Posterior vena cava (tissue), 2 donors: ENCODE measurements at places on chromosomes 2 and 18. TPM values are rescaled to one million over a fixed set of nuclear protein-coding genes. Genes with fewer than 3 reads are reported as not detected.
A peak's percentile ranks its signal among the peaks of the same experiment; 100 is the strongest.

Gene PPIL3
- 18.0 TPM for total RNA-seq

- no peak for DNase-seq
Observed at GRCh38 chr2:119352357-119352756, 14.3 kb downstream of the C2orf76 start.

Gene TBR1
- total RNA-seq = not detected

DNA sequence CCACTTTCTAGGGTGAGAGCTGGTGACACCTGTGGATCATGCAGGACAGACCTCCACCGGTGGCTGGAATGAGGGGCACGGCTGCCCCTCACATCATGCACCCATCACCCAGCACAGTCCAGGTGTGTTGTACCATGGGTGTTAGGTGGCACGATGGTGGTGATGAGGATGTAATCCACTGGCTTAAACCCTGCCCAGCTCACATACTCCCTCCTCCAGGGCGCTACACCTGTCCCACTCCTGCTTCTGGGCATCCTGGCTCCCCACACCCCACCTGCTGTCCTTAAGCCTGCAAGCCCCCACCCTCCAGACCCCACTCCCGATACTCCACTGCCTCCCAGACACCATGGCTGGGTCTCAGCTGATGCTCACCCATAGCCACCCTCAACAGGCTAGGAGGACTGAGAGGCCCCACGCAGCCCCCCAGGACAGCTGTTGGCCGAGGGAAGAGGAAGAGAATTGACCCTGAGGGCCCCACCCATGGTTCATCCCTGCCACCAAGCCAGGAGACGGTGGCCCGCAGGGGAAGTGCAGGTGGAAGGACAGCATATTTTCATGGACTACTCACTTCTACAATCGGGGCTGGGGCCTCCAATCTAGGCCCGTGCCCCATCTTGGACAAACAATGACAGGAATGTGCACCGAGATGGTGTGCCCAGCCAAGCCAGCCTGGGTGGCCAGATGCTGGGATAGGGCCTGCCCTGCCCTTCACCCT lies 34.3 kb downstream of the MAL start:
- peak; percentile 30 for DNase-seq

Gene LOXL3
- total RNA-seq = 11.8 TPM

DNA sequence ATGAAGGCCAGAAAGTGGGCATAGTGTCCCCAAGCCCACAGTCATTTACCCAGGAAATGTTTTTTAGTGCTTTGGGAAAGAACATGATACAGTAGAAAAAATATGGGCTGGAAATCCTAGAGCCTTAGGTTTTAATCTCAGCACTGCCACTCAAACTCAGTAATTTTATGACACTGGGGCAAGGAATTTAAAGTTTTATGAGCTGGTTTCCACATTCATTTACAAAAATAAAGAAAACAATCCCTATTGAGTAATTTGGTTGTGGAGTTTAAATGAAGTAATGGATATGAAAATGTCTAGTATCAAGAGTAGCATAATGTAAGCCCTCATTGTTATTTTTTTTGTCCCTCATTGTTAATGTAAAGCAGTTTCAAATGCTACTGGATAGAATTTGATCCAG lies 51.5 kb upstream of the FRZB start:
- no peak for DNase-seq

DNA sequence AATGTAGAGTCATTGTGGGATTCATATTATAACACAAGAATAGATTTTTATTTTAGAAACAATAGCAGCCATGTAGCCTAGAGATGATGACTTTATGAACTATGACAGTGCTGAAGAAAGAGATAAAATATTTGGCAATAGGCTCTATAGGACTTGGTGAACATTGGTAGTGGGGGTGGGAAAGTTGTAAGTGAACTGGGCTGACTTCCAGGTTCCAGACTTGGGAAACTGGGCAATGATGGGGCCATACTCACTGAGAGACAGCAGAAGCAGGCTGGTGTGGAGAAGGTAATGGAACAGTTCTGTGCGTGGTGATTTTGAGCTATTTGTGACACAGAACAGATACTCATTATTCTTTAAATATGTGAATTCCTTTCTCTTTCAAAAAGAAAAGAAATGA lies 470.3 kb upstream of the HNRNPA3 start:
- no peak for DNase-seq

- DNase-seq = peak; percentile 84
Observed at GRCh38 chr2:136116151-136116812, 1.7 kb downstream of the CXCR4 start.

Gene DSG1
- total RNA-seq = not detected

GRCh38 chr2:73037947-73038585 lies 33.4 kb downstream of the SFXN5 start:
- no peak for DNase-seq

GRCh38 chr2:161020437-161020836 lies 139.8 kb upstream of the TANK start:
- DNase-seq = no peak

GRCh38 chr2:98935777-98936352 lies at the start of gene CRACDL:
TSS of gene CRACDL (minus strand) at chr2:98936225. CDS start at chr2:98846800, 89,425 bp downstream.
- no peak for DNase-seq

Gene EPB41L5
- total RNA-seq = 16.1 TPM

Gene LIMS2
- total RNA-seq = 210 TPM

DNA sequence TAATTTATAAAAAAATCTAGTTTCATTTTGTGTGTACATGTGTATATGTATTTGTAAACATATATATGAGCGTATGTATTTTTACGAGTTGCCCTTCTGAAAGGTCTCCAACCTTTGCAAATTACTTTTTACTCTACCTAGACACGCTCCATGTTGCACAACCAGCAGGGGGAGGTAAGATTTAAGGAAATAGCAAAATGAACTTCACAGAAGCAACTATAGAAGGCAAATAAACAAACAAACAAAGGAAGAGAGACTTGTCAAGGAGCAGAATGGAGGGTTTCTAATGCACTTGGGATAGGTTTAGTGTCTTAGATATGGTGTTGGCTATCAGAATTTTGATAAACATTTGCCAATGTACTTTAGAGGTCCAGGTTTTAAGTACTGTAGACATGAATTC lies 820.5 kb upstream of the POU3F3 start:
- DNase-seq = no peak

Gene HOXD13
- not detected for total RNA-seq

Gene FRZB
- 6.9 TPM for total RNA-seq

Gene RNF125
- 3.7 TPM for total RNA-seq

DNA sequence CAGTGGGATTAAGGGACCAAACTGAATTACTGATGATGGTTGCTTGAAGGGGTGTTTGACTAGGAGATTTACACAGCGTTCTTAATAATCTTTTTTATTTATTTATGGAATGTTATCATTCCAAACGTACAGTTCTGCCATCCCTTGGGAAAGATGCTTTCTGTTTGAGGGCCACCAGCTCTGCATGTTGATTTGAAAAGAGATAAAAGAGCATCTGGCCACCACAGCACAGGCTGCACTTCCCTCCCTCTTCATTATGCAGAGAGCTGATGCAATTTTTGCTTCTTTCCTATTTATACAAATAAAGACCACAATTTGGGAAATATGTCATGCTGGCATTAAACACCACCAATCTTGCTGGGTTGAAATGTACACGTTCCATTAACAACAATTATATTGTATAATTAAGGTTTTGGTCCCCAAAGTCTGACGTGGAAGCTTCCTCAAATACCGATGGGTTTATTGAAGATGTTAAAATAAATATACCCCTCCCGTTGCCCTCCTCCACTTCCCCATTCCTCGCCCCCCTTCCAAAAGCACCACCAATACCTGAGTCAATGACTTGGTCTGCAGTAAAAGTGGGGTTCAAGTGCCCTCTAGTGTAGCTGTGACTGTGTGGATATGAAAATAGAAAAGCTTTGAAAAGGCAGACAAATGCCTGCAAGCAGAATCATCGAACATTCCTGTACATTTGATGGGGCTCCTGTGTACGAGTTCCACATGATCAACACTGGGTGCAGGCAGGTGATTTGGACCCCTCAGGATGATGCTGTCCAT lies 211.9 kb downstream of the HRH4 start:
- DNase-seq = no peak

DNA sequence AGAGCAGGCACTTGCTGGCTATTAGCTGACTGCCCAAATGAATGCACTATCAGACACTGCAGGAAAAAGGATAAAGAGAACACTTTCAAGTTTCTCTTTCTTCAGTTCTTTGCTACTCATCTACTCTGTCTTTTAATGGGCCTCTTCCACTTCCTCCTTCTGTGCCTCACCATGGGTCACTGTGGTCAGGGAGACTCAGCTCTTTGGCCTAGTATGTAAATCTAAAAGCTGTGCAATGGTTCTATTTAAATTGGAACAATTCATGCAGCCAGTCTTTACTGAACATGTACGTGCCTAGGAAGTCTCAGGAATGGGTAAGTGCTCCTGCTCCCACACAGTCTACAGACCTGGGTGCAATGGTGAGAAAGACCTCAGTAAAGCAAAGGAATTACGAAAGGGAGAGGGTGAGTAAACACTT lies 79.1 kb upstream of the DNMT3A start:
- DNase-seq = no peak

DNA sequence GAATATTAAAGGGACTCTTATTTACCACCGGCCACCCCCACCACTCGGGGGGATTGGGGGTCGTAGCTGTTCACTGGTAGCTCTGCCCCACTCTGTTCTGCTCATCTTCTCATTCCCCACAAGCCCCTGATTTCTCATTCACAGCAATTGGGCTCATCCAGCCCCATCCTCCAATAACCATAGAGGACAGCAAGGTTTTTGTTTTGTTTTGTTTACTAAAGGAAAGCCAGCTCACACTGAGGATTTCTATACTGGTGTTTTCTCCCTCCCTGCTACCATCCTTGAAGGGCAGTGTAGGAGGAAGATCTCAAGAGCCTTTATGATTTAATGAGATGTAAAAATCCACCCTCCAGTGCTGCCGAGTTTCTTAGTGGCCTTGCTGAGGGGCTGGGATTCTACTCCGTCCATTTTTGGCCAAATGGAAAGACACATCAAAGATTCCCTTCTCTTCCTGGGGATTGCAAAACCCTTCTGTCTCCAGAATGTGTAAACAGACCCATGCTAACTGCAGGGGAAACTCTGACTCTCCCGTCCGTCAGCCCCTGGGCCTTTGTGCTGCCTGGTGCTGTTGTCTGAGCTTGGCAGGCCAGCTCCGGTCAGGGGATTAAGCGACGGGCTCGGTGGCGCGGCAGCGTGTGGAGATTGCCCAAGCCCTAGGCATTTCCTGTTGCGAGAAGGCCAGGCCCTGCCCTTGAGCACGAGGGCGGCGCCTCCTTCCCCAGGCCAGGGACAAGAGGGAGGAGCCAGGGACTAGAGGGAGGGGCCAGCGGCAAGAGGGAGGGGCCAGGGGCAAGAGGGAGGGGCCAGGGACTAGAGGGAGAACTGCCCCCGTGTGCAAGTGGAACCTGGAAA lies 165.0 kb downstream of the ANTXR1 start:
- peak; percentile 99 for DNase-seq

GRCh38 chr18:62389761-62390481 lies 64.8 kb downstream of the TNFRSF11A start:
- no peak for DNase-seq

- no peak for DNase-seq
Observed at GRCh38 chr2:189516546-189516945, 64.0 kb downstream of the SLC40A1 start.

DNA sequence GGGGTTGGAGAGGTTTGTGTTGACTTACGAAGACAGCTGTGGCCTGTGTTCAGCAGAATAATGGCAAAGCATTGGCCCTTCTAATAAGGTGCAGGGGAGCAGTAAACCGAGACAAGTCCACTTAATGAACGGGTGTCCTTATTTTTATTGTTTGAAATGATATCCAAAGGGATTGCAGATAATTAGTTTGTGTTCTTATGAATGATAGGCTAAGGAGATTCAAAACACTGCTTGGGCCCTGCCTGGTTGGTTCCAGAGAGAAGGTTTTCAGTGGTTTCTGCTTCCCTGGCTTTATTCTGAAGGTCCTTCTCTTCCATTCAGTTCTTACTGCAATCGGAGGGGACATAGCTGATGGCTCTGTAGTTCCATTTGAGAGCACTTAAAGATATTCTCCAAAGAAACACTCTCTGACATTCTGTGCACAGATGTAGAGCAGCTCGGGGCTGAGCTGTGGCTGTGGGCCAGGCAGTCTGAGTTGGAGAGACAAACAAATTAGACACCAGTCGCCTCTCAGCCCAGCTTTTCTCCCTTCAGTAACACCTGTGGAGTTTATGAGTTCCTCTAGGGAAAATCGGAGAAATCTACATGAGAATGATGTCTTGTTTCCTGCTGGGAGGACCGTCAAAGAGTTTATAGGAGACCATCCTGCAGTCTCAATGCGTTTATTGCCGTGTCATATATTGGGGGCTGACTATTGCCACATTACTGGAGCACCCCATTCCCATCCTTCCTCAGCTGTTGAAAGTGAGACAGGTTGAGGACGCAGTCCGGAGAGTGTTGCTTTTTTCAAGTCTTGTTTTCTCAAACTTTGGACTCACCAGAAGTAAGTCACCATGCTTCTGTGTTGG lies 6.5 kb downstream of the GREB1 start:
- DNase-seq = no peak

DNA sequence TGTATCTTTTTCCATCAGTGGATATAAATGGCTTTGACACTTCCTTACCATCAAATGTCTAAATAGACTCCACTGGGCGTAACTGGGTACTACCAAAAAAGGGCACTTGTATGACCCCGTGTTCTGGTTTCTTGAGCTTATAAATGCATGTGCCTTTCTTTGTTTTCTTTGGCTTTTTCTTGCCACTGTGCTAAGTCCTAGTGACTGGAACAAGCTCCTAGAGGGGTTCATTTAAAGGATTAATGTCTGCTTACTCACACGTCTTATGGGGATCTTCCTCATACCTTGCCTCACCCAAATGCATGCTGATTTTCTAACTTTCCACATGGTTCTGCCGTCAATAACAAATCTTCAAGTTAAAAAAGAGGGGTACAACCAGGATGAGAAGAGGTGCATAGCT lies 19.8 kb upstream of the ZNF532 start:
- DNase-seq = no peak
